Endothelial cell (in vitro differentiated cells): ENCODE measurements at places on chromosomes 6 and 20.

DNA sequence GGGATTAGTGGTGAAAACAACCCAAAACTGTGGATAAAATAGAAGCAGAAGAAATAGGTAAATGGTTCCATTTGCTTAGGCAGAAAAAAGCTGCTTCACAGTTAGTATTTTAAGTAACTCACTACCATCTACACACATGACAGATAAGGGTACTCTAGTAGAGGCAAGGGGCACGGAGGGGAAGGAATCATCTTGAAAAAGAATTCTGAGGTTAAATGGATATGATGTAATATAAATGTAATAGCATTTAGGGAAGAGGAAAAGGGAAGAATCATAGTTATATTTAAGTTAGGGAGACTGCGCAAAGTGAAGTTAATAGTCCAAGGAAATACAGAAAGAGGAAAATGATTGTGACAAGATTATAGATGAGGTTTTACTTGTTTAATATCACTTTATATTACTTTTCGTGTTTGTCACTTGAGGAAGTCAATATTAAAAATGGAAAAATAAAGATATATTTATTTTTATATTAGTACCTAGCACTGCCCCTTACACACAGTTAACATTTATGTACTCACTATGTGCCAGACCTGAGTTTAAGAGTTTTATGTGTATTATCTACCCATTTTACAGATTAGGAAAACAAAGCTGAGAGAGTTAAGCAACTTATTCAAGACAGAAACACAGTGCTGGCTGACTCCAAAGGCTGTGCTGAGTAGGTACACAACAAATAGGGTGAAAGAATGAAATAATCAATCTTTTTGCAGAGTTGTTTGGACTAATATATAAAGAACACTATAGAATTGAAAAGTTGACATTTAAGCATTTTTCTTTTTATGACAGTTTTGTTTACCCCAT is 128.1 kb downstream of the REV3L start:
- DNase-seq = no peak

- DNase-seq = no peak
Observed at GRCh38 chr6:40906759-40907158, 132.3 kb downstream of the UNC5CL start.

GRCh38 chr6:27678469-27678868 is 205.6 kb upstream of the ZNF184 start:
- DNase-seq = no peak

- DNase-seq = no peak
Observed at GRCh38 chr6:53205778-53206177, 57.1 kb upstream of the GCM1 start.

- no peak for DNase-seq
Observed at GRCh38 chr20:53220482-53221307, 248.5 kb downstream of the TSHZ2 start.

DNA sequence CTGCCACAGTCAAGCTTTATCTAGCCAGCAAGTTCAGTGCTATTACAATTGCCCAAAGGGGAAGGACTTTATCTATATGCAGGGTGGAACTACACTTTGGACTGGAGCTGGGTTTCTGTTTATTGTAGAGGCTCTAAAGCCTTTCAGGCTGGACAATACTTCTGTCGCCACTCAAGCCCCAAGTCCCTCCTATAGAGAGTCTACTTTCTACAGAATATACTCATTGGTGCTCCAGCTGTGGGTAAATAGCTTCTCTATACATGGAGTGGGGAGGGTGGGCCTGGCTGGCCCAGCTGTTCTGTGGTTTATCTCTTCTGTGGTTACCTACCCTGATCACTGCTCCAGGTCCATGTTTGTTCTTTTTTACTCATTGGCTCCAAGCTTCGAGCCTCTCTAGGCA is 151.8 kb upstream of the MYLIP start:
- DNase-seq = no peak

GRCh38 chr6:10297832-10298231 is 117.0 kb downstream of the TFAP2A start:
- no peak for DNase-seq
